Neural progenitor cell (in vitro differentiated cells): ENCODE measurements at places on chromosomes 4 and X. TPM values are rescaled to one million over a fixed set of nuclear protein-coding genes. Genes with fewer than 3 reads are reported as not detected.

DNA sequence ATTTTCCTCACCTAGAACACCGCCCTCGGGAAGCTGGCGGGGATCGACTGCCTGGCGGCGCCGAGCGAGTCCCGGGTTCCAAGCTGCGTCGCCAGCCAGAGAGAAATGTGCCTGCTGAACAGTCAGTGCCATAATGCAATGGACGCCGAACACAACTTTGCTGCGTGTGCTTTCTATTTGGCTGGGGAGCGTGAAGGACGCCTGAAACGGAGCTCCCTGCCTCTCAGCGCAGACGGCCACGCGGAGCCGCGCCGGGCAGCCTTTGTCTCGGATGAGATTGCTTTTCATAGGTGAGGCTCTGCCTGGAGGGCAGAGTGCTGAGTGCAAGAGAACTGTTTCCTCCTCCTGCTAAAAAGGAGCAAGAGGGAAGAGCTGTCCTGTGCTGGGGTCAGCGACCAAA lies 107.7 kb upstream of the BCOR start:
- peak; percentile 8 for DNase-seq

- DNase-seq: no peak
Observed at GRCh38 chr4:118904418-118904817, 15.8 kb downstream of the SYNPO2 start.

DNA sequence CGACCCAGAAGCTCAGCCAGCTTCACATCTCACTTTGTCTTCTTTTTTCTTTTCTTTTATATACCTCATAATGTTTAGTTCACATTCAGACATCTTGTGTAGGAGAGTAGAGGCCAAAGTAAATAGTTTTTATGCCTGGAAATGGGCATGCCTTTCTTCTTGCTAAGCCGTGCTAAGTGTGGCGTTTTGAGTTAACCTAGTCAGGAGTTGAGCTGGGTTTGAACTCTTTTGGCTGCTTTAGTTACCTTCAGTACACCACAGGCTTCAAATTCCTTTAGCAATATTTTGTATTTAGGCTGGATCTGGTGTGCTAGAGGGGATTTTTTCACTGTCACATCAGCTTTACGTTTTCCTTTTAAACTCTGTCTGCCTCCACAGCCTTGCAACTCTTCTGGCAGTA lies 300.8 kb downstream of the ZNF674 start:
- DNase-seq: no peak

GRCh38 chr4:82645936-82646565 lies 84.3 kb upstream of the TMEM150C start:
- no peak for DNase-seq

GRCh38 chrX:39296472-39296871 lies 495.2 kb downstream of the MID1IP1 start:
- no peak for DNase-seq

- DNase-seq: no peak
Observed at GRCh38 chr4:13627178-13627605, 333 bp downstream of the BOD1L1 start.

The UNC5C gene
- total RNA-seq: 0.15 and 0.39 TPM in 2 replicates

The GPRIN3 gene
- 0.15 TPM in 2 replicates for total RNA-seq

The GNPDA2 gene
- 15.4 and 31.2 TPM in 2 replicates for total RNA-seq
